Hematopoietic multipotent progenitor cell treated with erythropoietin and hydrocortisone succinate and interleukin-3 and kit ligand, for 4 days (in vitro differentiated cells): ENCODE measurements at places on chromosomes 3 and 15.

- peak; percentile 5 for DNase-seq
Measured at GRCh38 chr3:9553948-9554513, 409 bp upstream of the LHFPL4 start.

- no peak for DNase-seq
Measured at GRCh38 chr3:8595252-8595651, 49.3 kb downstream of the SSUH2 start.

- DNase-seq = peak; percentile 50
Measured at GRCh38 chr15:80559320-80559693, 135.8 kb upstream of the ABHD17C start.

- DNase-seq = peak; percentile 84
Measured at GRCh38 chr3:119945291-119945690, 149.0 kb downstream of the GSK3B start.

GRCh38 chr3:178297740-178298139, 238.5 kb upstream of the KCNMB2 start:
- DNase-seq = no peak

DNA sequence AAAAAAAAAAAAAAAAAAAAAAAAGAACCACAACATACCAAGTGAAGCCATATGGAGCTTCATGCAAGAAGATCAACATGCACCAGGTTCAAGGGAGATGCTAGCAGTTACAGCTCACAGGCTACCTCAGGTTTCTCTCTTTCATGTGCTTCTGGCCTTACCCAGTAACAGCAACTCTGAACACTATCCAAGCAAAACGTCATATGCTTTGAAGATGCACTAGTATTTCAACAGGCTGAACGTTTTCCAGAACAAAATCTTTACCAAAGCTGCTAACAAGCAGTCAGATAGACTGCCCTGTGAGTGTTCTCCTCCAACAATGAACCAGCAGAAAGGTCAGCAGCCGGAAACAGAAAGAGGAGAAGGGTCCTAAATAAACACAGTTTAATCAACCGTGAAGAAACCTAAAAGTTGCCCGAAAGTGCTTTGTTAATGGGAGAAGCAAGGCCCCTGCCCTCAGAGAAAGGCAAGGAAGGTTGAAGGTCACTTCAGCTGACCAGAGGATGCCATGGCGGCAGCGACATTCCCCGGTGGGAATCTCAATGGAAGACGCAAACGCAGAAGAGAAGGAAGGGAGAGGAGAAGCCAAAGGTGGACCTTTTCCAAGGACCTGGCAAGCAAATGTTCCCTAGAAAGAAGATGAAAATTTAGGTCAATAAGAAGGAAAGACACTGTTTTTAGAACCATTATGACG, 80.1 kb downstream of the CCNL1 start:
- DNase-seq = no peak
